Metanephros (tissue), 2 donors: ENCODE measurements at places on chromosomes 11 and 22. TPM values are rescaled to one million over a fixed set of nuclear protein-coding genes. Genes with fewer than 3 reads are reported as not detected.

ZNF280B gene
- total RNA-seq: 2.0 TPM

RIMBP3C gene
- 0.82 TPM for total RNA-seq

LUZP2 gene
- 1.5 TPM for total RNA-seq

JAML gene
- total RNA-seq: 11.2 TPM

MGAT3 gene
- 13.0 TPM for total RNA-seq

SYT8 gene
- total RNA-seq: 0.82 TPM

OR6Q1 gene
- not detected for total RNA-seq
